Left renal cortex interstitium (tissue), 4 donors: ENCODE measurements at places on chromosomes 3 and 15. TPM values are rescaled to one million over a fixed set of nuclear protein-coding genes. Genes with fewer than 3 reads are reported as not detected.

GRCh38 chr3:155981669-155982068, 111.2 kb downstream of the GMPS start:
- no peak for DNase-seq

Gene ARL14
- 0.24 TPM for polyA plus RNA-seq

Gene AMT
- polyA plus RNA-seq, result 38.7 TPM

GRCh38 chr3:48535578-48535977, 21.0 kb downstream of the PFKFB4 start:
- no peak for DNase-seq

GRCh38 chr3:46695962-46696894, 2.7 kb upstream of the ALS2CL start:
- no peak for DNase-seq
